Activated CD4-positive, alpha-beta T cell treated with anti-CD3 and anti-CD28 coated beads for 4 hours (primary cell): ENCODE measurements at places on chromosomes 12 and 14.

- DNase-seq = no peak
Measured at GRCh38 chr12:51389302-51389999, 1.8 kb downstream of the GALNT6 start.

GRCh38 chr12:104369708-104370107 lies 66.2 kb downstream of the EID3 start:
- DNase-seq = no peak

DNA sequence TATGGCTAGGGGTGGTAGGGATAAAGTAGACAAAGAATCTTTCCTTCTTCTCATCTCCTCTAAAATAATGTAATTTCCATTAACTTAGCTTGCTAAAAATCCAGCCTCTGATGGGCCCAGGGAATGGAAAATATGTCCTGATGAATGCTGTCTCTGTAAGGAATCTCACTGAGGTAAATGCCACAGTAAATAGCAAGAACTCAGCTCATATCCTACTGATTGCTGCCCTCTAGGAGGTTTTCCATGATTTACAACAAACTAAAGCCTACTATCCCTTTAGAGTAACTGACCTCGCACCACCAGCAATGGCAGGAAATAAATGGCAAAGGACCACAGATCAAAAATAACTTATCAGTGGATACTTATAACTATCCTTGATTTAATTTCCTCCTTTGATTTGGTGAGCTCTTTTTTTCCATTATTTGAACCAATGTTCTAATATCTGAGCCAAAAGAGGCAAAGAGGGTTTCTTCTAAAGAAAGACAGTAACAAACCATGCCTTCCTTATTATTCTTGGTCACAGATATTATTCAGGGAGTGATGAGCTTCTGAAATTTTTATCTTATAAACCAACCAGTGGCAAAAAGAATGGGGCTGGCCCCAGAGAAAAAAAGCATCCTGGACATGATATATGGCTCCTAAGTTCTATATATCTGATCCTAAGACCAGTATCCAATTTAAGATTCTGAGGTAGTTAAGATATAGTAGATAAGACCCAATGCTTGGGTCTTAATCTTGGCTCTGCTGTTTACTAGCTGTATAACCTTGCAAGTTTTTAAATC lies 43.8 kb downstream of the SENP1 start:
- DNase-seq = no peak

DNA sequence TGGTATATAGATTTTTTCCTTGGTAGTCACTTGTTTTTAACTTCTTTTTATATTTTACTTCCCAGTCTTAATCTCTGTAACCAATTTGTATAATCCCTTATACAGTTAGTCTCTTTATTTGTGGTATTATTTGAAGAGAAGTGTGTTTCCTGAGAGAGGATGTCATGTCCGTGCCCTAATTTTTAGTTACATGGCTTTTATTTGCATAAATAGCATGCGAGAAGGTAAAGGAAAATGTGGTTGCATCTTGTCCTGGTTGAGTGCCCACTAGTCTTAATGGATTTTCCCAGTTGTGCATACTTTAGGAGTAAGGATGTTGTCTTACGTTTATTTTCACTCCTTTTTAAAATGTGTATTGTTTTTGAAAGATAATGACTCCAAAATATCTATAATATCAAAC lies 27.5 kb downstream of the RAP1B start:
- no peak for DNase-seq

GRCh38 chr14:90836692-90837063 lies 20.4 kb upstream of the TTC7B start:
- no peak for DNase-seq

- no peak for DNase-seq
Measured at GRCh38 chr12:112413855-112414625, 4.6 kb upstream of the RPL6 start.

DNA sequence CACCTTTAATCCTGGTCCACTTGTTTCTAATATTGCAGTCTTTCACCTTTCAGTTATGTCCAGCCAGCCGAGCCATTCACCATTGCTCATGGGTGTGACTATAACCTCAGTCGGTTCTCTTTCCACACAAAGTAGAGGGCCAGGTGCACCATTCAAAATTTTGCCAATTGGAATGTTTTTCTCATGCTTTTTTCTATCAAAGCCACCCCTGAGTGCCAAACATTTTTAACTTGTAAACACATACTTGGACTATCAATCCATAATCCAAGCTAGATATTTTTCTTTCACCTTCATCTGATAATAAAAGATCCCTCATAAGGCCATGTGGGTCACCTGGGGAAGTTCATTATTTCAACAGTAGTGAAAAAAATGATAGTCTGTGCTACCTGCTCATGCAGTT lies 52.4 kb downstream of the CCER1 start:
- no peak for DNase-seq

GRCh38 chr12:56631790-56632700 lies 1.9 kb upstream of the BAZ2A start:
- peak; percentile 66 for DNase-seq

DNA sequence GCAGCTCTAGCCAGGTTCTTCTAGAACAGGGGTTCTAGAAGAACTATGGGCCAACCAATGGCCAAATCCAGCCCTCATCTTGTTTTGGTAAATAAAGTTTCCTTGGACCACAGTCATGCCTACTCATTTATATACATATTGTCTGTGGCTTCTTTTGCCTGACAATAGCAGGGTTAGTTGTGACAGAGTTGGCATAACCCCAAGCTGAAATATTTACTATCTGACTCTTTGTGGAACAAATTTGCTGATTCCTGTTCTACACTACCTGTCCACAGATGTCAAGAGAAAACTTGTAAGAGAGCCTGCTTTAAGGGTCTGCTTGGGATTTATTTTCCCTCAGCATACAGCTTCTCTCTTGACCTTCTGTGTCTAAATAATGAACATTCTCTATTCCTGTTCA lies 289.0 kb downstream of the KSR2 start:
- DNase-seq = no peak

- DNase-seq = peak; percentile 83
Measured at GRCh38 chr12:120231316-120232011, 30.6 kb upstream of the RPLP0 start.

DNA sequence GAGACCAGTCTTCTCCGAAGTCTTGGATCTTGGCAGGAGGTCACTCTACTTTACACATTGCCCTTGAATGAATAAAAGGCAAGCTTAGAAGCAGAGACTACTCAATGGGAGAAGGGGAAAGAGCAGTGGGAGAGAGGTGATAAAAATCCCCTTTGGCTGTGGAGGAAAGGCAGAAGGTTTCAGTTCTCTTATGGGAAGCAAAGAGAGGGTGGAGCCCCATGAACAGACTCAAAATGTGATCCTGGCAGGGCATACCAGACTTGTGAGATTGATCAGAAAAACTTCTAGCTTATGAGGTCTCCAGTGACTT lies 49.6 kb upstream of the HECTD1 start:
- DNase-seq = no peak

DNA sequence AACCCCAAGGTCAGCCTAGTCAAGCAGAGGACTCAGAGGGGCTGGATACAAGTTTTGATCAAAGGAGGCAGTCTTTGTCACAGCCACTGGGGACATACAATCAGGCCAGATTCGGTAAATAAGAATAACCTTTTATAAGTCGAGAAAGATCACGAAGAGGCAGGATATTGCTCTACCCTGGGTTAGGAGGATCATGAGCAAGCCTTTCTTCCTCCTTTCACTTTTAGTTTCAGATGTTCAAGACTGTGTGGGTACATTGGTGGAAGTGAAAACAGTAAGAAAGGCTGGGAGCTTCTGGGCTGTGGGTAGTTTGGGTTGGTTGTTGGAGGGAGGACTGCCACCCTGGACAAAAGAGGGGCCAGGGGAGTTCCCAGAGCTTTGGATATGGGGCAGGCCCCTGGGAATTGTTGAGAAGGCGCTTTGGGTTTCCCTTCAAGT lies 127.7 kb downstream of the SNAPC1 start:
- DNase-seq = peak; percentile 1
